ENCODE measurements at places on chromosomes 7 and 10. TPM values are rescaled to one million over a fixed set of nuclear protein-coding genes. Genes with fewer than 3 reads are reported as not detected.

The TMEM176A gene
- 0.34 TPM for total RNA-seq

The NEUROD6 gene
- total RNA-seq, result not detected

The PROSER2 gene
- 2.1 TPM for total RNA-seq

The RNLS gene
- 22.5 TPM for total RNA-seq

The CPA1 gene
- not detected for total RNA-seq

The ADARB2 gene
- total RNA-seq, result not detected

The FRMD4A gene
- 10.8 TPM for total RNA-seq

The CHAT gene
- not detected for total RNA-seq

The LARP4B gene
- total RNA-seq, result 24.0 TPM

The TTYH3 gene
- total RNA-seq, result 38.9 TPM

The TBC1D12 gene
- 10.7 TPM for total RNA-seq

The ELN gene
- 26.2 TPM for total RNA-seq

The CHST15 gene
- 15.6 TPM for total RNA-seq

GRCh38 chr10:61899997-61900828 is 1.3 kb upstream of the ARID5B start:
- DNase-seq, result peak; percentile 83

DNA sequence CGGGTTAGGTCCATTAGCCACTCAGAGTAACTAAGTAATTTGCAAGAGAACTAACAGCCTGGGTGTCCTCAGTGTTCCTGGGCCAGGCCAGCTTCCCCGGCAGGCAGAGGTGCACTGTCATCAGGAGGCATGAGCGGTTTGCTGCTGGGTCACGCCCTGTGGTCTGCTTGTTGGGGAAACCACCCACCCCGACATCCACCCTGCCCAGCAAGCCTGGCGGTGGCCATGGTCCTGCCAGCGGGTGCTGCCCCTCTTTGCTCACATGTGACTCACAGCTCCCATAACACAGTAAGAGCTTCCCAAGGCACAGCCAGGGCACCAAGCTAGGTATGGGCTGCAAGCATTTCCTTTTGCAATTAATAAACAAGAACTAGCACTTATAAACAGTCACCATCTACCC is 75.9 kb downstream of the RGS10 start:
- peak; percentile 76 for DNase-seq

DNA sequence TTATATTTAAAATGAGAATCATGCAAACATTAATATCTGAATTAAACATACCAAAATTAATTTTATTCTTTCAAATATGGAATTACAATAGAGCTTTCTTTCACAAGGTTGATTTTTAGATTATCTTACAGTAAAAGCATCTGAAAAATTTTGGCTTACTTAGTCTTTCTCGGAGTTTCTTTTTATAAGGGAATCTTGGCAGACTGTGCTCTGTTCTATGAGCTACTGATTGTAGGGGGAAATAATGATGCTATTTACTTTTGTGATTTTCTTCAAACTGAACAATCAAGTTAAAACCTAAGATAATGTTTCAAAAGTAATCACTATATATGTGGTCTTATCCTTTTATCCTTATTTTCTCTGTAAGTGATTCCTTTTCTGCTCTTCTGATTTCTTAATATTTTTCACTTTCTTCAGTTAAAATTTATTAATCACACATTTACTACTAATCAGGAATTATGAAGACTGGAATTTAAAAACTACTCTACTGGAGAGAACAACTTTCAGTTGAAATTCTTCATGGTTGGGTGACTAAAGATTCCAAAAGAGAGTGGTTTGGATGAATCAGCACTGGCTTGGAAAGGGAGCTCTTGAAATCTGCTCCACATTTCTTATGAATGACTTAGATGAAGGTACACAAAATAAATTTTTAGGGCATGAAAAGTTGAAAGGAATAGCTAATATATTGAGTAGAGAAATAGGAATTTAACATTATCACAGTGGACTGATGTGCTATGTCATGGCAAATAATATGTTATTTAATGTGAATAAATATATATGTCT is 103.9 kb downstream of the PPP1R9A start:
- DNase-seq, result peak; percentile 71

- no peak for DNase-seq
These were observed 171.7 kb upstream of the PFKP start for GRCh38 chr10:2895594-2896196.

DNA sequence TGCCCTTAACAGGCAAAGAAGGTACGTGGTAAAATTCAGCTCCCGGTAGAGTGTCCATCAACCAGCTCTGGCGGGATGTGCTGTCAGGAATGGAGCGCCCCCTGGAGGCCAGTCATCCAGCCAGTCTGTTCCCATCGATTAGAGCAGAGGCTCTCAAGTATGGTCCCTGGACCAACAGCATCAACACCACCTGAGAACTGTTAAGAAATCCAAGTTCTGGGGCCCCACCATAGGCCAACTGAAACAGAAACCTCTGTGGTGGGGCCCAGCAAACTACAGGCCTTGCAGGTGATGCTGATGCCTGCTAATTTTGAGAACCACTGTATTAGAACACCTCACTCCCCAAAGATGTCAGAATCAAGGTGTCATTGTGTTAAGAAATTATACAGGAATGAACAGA is 109.2 kb downstream of the DPY19L1 start:
- DNase-seq, result peak; percentile 15

DNA sequence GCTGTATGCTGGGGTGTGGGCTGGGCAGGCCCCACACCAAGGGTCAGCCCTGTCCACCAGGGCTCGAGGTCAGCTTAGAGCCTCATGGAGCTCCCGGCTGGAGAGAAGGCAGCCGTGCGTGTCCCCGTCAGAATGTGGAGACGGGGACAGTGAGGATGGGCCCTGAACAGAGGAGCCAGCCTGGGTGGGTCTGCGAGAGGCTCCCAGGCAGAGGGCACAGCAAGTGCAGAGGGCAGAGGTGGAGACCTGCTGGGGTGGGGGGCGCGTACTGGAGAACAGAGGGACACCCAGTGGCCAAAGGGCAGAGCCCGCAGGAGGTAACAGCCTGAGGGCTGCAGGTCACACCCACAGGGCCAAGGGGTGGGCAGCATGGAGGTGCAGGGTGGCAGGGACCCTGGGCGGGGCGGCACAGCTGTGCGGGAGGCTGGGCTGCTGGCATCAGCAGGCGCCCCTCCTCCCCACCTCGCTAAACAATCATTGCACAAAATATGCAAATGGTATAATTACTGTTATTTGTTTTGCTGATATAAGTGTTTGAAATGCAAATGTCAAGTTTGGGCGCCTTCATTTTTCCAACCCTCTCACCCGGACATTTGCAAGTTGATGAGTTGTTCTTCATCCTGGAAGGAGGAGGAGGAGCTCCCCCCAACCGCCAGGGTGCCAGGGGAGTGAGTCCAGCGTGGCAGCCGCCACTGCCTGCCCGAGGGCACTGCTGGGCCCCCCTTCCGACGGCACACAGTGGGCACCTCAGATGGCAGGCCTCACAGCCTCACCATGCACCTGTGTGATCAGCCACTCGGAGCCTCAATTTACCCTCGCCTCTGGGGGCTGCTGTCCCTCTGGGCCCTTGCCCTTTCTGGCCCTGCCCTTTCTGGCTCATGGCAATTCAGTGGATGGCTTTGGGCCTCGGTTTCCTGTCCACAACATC is 35.0 kb downstream of the ELFN1 start:
- no peak for DNase-seq

DNA sequence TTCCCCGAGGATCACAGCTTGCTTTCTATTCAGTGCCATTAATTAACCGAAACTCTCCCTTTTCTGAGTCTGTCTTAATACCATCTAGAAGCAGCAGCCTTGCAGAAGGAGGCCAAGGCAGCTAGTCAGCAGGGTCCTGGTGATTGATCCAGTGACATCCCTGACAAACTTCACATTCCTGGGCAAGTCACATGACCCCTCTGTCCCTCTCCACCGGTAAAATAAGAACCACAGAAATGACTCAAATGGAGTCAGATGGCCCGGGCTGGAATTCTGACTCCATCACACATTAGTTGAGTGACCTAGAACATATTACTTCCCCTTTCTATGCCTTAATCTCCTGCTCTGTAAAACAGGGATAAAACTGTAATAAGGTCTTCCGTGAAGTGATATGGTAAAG is 17.2 kb upstream of the ACSL5 start:
- no peak for DNase-seq

DNA sequence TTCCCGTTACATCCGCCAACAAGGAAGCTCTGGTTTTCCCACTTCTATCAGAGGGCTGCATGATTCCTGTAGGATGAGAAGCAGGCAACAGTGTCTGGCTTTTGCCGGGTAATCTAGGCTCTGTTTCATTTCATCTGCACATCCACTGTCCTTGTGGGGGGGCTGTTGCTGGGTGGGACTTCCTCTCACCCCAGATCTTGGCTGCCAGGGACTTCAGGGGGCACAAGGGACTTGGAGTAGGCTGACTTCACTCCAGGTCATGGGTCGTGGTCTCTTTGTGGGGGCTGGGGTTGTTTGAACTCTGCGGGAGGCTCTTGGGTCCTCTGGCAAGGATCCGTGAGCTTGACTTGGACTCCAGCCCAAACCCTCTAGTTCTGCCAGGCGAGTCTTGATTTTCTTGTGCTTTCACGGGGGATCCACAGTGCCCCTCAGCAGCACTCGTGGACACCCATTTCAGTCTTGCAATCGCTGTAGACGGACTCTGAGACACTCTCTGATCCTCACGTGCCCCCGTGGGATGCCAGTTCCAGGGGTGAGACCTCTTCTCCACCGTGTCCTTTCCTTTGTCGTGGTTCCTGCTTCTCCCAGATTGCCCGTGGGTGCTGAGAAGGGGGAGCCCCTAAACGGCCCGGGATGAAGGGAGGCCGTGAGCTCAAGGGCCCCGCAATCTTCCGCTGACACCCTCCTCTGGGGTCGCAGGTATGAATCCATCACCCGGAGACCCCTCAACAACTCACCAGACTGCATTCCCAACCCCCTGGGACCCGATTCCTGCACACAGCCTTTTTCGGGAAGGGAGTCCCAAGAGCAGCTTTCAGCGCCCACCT is 21.4 kb upstream of the ZNF273 start:
- DNase-seq, result no peak

DNA sequence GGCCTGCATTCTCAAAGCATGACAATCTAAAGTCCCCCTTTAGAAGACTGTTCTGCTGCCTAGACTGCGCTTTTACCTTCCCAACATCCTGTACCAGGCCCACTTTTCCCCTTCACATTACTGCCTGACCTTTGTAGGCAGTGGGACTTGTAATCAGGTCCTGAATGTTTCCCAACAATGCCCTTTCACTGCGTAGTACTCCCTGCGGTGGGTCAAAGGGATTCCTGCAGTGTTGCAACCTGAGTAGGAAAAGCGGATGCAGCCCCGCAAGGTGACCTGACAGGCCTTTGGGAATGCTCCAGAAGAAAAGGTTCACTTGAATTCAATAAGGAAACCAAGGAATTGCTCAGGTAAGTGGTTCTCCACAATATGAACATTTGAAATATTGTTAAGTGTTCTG is 4.9 kb upstream of the TCAF1 start:
- no peak for DNase-seq

DNA sequence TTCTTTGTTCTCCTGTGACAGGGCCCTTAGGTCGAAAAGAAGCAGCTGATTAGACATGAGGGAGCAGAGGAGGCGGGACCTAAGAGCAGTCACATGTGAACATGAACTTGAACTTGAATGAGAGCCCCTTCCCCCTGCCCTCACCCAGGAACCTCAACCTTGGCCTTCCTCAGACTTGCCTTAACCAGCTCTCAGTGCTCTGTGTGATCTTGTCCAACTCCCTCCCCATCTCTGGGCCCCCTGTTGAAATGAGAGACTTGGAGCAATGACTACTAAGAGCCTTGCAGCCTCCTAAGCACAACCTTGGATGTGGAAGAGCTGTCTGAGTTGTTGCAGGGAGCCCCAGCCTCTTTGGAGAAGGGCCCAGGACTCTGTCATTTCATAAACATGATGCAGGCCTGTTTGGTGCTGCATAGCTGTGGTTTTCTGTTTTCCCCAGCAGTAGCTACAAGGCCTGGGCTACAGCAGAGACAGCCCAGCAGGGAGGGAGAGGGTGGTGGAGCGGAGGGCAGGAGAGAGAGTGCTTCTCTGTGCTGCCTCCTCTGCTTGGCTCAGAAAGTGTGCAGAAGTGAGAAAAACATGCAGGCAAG is 123.9 kb upstream of the ZMIZ1 start:
- peak; percentile 93 for DNase-seq

GRCh38 chr10:132298038-132298881 is 9.5 kb downstream of the STK32C start:
- no peak for DNase-seq

DNA sequence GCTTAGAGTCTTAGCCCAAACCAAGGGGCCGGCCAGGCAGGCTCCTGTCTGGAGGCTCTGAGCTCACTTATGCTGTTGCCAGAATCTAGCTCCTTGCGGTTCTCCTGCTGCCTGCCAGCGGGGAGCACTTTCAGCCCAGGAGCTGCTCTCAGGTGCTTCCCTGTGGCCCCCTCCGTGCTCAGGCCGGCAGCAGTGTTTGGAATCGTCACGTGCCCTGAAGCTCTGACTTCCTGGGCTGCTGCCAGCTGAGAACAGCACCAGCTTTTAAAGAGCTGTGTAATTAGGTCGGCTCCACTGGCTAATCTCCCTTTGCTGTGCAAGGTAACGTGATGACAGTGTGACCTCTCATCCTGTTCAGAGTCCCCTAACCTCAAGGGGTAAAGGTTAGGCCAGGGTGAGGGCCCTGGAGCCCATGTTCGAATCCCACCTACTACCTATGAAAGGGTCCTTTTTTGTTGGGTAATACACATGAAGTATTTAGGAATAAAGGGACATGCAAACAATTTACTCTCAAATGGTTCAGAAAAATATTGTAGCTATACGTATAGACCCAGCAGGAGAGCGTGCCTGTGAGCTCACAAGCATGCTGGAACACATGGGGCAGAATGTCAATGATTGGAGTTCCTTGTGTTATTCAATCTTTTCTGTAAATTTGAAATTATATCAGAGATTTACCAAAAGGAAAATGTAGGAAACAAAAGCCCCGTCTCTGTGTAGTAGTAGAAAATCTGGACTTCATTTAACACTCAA is 16.6 kb downstream of the ZNF862 start:
- peak; percentile 82 for DNase-seq

GRCh38 chr7:26381476-26382353 is 90.1 kb downstream of the SNX10 start:
- DNase-seq, result no peak

DNA sequence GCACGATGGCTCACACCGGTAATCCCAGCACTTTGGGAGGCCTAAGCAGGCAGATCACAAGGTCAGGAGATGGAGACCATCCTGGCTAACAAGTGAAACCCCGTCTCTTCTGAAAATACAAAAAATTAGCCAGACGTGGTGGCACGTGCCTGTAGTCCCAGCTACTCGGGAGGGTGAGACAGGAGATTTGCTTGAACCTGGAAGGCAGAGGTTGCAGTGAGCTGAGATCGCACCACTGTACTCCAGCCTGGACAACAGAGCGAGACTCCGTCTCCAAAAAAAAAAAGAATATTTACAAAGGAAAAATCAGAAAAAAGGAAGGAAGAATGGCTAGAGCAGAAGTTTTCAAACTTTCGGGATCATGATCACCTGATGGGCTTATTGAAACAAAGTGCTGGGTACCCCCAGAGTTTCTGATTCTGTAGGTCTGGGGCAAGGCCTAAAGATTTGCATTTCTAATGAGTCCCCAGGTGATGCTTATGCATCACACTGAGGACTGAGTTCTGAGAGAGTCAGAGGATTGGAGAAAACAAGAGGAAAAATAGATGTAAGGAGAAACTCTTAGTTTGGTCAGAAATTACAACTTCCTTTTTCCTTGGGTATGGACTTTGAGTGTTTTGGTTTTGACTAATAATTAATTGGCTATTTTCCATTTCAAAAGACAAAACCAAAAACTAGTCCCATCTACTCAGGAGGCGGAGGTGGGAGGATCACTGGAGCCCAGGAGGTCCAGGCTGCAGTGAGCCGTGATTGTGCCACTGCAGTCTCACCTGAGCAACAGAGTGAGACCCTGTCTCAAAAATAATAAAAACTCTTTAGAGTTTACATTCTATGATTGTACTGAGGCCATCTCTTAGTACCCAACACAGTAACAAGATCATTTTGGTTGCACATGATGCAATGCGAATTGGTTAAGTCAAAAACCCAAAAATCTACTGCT is 14.4 kb downstream of the MARCHF5 start:
- no peak for DNase-seq
